ENCODE measurements at places on chromosomes 1 and 21.

- no peak for DNase-seq
These were observed 24.5 kb upstream of the TNFRSF1B start for GRCh38 chr1:12142141-12142823.

DNA sequence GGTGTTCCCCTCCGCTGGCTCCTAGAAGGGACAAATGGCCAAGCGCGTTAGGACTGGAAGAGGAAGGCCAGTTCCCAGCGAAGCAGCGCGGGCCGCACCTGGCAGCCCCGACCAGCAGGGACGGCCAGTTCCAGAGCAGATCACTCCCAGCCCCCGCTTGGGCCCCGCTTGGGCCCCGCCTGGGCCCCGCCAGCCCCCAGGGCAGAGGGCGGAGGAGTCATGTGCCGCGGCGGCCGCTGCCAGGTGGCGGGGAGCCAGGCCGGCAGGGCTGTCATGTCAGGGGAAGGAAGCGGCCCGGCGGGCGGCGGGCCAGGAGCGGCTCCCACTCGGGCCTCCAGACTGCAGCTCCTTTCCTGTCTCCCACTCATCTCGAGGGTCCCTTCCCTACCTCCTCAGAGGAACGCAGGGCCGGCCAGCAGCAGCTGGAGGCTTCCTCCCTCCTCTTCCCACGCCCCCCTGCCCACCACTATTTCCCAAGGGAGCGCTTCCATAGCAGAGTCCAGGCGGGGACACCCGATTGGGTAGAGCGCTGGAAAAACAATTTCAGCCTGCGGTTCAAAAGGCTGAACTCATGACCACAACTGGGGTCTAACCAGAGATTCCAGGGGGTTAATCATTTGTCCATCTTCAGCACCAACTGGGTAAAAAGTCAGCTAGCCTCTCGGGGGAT is 16.5 kb downstream of the ZNF697 start:
- DNase-seq, result no peak

- DNase-seq, result no peak
These were observed 6.9 kb downstream of the CTPS1 start for GRCh38 chr1:40986328-40986783.

- DNase-seq, result no peak
These were observed 216.9 kb upstream of the SAMSN1 start for GRCh38 chr21:14762734-14763694.

DNA sequence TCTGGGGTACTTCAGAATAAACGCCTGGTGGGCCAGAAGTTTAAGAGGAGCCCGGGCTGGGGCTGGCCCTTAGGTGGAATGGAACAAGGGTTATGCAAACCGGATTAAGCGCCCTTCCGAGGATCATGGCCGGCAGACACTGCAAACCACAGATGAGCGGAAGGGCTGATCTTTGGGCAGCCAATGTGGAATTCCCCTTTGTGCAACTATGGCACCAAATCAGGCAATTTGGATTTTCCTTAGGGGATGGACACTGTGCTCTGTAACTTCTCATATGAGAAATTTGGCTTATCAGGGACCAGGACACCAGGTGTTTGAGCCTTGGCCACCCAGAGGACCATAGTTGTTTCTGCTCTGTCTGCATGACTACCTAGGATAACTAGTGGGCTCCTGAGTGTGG is 5.7 kb upstream of the IL10 start:
- no peak for DNase-seq

- no peak for DNase-seq
These were observed 20.8 kb downstream of the LRRC8B start for GRCh38 chr1:89545264-89546038.

- no peak for DNase-seq
These were observed 94.9 kb downstream of the DYRK1A start for GRCh38 chr21:37461479-37461878.

Measured in stimulated activated CD8-positive, alpha-beta memory T cell treated with anti-CD3 and anti-CD28 coated beads, Interleukin-2, amount 100 ng/mL, for 1 hour (primary cell).